ENCODE measurements at places on chromosomes 3 and 15. TPM values are rescaled to one million over a fixed set of nuclear protein-coding genes. Genes with fewer than 3 reads are reported as not detected.

DNA sequence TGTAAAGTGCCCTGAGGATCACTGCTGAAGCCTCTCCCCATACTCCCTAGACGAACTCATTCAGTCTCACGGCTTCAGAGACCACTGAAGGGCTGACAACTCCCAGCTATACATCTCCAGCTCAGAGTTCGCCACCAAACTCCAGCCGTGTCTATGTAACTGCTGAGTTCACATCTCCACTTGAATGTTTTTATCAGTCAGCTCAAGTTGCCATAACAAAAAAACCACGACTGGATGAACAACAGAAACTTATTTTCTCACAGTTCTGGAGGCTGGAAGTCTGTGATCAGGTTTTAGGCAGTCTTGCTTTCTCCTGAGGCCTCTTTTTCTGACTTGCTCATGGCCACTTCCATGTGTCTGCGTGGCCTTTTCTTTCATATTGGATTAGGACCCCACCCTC, 223.0 kb upstream of the LRRFIP2 start:
- DNase-seq: no peak

- DNase-seq: no peak
Observed at GRCh38 chr15:84731774-84732173, 15.8 kb upstream of the SEC11A start.

DNA sequence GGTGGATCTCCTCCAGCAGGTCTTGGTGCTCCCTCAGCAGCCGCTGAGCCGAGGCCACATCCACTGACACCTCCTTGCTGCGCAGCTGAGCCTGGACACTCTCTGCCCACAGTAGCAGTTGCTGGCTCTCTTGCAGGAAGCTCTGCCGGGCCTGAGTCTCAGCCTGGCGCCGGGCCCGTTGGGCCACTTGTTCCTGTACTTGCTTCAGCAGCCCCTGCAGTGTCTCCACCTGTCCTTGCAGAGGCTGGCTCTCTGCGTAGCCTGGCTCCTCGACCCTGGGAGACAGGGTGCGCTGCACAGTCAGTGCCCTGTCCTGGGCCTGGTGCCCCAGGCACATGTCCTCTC, 15.5 kb downstream of the SPTBN5 start:
- DNase-seq: no peak

DNA sequence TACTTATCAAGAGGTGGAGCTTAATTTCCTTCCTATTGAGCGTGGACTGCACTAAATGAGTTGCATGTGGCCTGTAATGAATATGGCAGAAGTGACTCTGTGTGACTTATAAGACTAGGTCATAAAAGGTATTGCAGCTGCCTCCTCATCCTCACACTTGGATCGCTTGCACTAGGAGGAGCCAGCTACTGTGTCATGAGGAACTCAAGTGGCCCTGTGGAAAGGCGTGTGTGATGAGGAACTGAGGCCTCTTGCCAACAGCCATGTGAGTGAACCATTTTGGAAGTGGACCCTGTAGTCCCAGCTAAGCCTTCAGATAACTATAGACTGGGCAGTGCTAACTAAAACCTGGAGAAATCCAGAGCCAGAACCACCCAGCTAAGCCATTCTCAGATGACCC, 7.1 kb upstream of the SLC30A4 start:
- no peak for DNase-seq

The GOLGA8S gene
- 0.25 TPM for total RNA-seq

GRCh38 chr15:95087253-95087609, 855.9 kb downstream of the MCTP2 start:
- DNase-seq: no peak

Measured in activated naive CD4-positive, alpha-beta T cell treated with anti-CD3 and anti-CD28 coated beads, Interleukin-2, amount 50 U/mL, for 72 hours (primary cell).